Activated T-helper 1 cell treated with anti-CD3 and anti-CD28 coated beads, Interleukin-12 subunit alpha, Interleukin-12 subunit beta, Interleukin-2, Interleukin-4 antibody, amounts not matched to agents 30 ng/mL and 10 ng/mL and 1 ng/mL, durations not matched to agents 14 hours and 24 hours and 36 hours (primary cell): ENCODE measurements at places on chromosomes 2 and 18.

DNA sequence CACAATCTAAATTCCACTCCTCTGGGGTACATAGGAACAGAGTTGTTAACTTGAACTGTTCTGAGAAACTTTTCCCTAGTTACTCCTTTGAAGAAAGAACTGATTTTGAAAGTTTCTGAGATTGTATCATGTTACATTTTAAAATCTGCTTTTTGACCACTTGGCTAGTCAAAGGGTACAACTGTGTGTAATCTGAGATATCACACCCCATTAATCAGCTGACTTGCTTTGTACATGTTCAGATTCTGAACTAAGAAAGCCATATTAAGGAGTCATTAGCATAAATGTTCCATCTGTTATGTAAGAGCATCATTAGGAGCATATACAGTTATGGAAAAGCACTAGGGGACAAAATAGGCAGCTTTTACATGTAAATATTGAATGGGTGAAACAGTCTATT, 3.8 kb upstream of the WDR35 start:
- H3K4me3 ChIP-seq: no peak overlapping the region
- H3K4me1 ChIP-seq: peaks cover 9% of the 10 kb centered on the region
- DNase-seq: no peak
- peaks cover 49% of the 10 kb centered on the region for H3K27me3 ChIP-seq
- H3K36me3 ChIP-seq: no peaks in the 10 kb centered on the region
- H3K27ac ChIP-seq: no peak overlapping the region

- no peak overlapping the region for H3K4me3 ChIP-seq
- peaks cover 1% of the 10 kb centered on the region for H3K36me3 ChIP-seq
- peaks cover 2% of the 10 kb centered on the region for H3K27me3 ChIP-seq
- DNase-seq: no peak
These were observed 8.6 kb downstream of the OXER1 start for GRCh38 chr2:42755191-42755880.

- H3K36me3 ChIP-seq: no peaks in the 10 kb centered on the region
- H3K4me3 ChIP-seq: no peak overlapping the region
- H3K4me1 ChIP-seq: no peaks in the 10 kb centered on the region
- no peak for DNase-seq
These were observed 376.2 kb downstream of the SOX11 start for GRCh38 chr2:6068429-6068828.

- peaks cover 18% of the 10 kb centered on the region for H3K27me3 ChIP-seq
- H3K27ac ChIP-seq: no peak overlapping the region
These were observed 210.9 kb upstream of the SP5 start for GRCh38 chr2:170503971-170504809.

- no peak for DNase-seq
- H3K36me3 ChIP-seq: peaks cover 2% of the 10 kb centered on the region
- H3K4me3 ChIP-seq: no peak overlapping the region
- H3K27ac ChIP-seq: no peak overlapping the region
- H3K27me3 ChIP-seq: no peaks in the 10 kb centered on the region
- H3K4me1 ChIP-seq: no peaks in the 10 kb centered on the region
These were observed 90.5 kb downstream of the USP40 start for GRCh38 chr2:233476063-233476410.
